BJ (cell line): ENCODE measurements at places on chromosomes 3 and 15. TPM values are rescaled to one million over a fixed set of nuclear protein-coding genes. Genes with fewer than 3 reads are reported as not detected.

DNA sequence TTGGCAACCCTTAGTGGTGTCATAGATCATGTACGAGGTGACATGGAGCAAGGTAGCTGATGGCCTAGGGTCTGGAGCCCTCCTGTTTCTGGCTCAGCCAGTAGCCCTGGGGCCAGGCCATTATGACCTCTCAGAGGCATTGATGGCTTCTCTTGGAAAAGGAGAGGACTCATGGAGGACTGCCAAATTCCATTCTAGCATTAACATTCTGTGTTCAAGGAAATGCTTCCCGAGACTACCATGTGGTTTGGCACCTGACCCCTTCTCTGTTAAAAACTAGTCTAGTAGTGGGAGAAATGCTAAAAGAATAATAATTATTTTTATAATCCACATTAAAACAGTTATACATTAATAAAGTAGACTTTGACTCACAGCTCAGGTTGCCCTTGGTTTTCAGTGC lies 40.2 kb upstream of the ADAMTSL3 start:
- DNase-seq, result no peak

DNA sequence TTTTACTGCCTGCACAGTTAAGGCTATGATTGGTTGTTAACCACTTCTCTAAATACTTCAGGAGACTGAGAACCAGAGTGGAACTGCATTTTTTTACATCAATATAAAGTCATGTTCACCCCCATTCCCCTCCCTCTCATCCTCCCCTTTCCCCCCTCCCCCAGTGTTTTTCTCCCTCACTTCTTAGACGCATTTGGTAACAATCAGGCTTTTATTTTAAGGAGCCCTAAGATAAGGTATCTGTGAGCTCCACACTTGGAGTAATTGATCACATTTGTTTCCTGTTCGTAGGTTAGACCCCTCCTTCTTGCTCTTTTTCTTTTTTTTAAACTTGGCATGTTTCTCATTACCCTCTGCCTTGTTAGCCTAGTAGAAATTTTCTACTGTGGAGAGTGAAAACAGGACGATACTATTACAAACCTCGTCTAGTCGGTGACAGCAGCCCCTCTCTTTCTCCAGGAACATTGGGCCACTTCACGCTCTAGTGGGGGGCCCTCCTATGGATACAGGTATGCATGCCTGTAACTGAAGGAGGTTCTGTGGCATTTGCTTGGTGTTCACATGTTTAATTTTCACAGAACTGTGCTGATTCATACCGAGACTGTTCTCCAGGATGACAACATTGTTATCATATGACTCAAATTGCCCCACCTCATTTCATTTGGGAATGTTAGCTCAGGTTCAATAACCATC lies 314.4 kb downstream of the MECOM start:
- no peak for DNase-seq

GRCh38 chr3:100040451-100041225 lies 73.7 kb downstream of the FILIP1L start:
- DNase-seq, result no peak

GRCh38 chr3:37945807-37946530 lies 44.6 kb upstream of the VILL start:
- peak; percentile 44 for DNase-seq

DNA sequence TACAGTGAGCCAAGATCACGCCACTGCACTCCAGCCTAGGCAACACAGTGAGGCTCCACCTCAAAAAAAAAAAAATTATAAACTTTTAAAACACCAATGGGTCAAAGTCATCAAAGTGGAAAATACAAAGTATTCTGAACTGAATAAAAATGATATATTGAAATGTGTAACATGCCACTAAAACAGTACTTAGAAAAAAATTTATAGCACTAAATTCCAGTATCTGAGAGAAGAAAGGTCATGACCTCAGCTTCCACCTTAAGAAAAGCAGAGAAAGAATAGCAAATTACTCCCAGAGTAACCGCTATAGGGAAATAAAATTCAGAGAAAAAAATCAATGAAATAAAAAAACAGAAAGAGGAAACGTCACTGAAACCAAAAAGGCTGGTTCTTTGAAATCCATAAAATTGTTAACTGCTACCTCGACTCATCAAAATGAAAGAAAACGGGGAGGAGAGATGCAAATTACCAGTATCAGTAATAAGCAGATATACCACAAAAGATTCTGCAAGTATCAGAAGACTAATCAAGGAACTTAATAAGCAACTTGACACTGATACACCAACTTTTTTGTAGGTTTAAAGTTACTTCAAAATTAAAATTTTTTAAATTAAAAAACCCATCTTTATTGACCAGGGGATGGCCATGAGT lies 20.8 kb downstream of the ATP13A3 start:
- DNase-seq, result no peak

- no peak for DNase-seq
Measured at GRCh38 chr3:102060814-102061213, 211.5 kb downstream of the NFKBIZ start.

DLG1 gene
- 40.4 and 79.8 TPM in 2 replicates for polyA plus RNA-seq

CTXN2 gene
- polyA plus RNA-seq, result not detected in 2 replicates

DNA sequence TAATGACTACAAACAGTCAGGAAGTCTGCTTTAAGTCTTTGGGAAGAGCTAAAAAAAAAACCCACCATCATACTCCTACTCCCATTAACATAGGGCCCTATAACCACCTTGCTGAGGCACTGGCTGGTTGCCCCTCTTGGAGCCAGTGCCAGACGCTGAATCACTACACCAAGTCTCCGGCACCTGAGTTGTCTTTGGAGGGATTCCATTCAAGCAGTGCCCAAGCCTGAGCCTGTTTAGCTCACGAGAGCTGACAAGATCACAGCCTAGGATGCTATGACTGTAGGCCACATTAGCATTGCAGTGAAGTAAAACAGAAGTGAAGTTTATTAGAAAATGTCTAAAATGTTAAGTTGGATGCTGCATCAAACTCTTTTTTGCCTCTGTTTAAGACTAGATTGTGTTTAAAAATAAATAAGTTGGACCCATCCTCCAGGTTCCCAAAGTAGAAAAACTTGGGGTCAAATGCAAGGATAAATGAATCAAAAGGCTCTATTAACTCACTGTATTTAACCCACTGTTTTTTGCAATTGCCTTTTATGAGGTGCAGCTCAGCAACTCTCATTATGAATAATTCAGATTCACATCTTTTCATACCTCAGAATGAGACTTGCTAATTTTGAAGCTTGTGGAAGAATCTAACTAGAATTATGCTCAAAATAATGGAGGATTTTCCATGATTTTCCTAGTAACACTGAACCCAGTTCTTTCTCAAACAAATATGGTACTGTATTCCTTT lies 461.9 kb downstream of the FOXP1 start:
- no peak for DNase-seq

DNA sequence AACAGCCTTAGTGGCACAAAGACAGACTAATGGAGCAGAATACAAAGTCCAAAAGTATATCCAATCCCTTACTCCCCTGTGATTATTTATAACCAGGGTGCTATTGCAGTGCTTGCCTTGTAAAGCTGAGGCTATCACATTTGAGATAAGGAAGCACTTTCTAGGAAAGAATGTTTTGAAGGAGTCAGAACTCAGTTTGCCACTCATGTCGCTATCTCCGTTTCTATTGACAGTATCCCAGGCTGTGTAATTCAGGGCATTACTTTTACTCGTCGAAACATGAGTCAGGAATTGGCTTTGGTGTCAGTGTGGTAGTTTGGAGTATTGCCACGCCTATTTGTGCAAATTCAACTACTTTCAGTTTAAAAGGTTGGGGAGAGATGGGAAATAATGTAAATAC lies 78.4 kb downstream of the FBXL2 start:
- no peak for DNase-seq

DNA sequence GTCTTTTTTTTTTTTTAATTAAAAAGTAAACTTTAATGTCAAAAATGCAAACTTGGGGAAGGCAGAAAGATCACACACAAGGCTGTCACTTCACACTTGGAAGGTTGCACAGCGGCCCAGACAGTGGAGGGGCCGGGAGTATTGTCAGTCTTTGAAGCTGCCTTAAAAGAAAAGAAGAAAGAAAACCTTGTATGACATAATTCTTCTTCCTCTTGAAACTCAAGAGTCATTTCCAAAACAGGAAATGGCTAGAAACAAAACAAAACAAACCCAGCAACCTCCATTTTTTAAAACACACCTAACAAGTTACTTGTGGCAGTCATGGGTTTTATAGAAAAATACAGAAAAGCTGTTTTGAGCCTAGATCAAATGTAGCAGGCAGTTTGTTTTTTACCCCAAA lies 68.1 kb upstream of the MAGI1 start:
- DNase-seq, result no peak

- DNase-seq, result no peak
Measured at GRCh38 chr3:197709135-197709534, 27.6 kb downstream of the RUBCN start.

KLHL40 gene
- not detected in 2 replicates for polyA plus RNA-seq

ATP13A4 gene
- polyA plus RNA-seq, result 0.09 and 0.10 TPM in 2 replicates

GRCh38 chr15:35055416-35056105 lies 29.5 kb downstream of the NANOGP8 start:
- DNase-seq, result no peak

- no peak for DNase-seq
Measured at GRCh38 chr3:100486808-100487207, 5.6 kb upstream of the TMEM45A start.

CNTN3 gene
- 2.6 and 6.1 TPM in 2 replicates for polyA plus RNA-seq

DNA sequence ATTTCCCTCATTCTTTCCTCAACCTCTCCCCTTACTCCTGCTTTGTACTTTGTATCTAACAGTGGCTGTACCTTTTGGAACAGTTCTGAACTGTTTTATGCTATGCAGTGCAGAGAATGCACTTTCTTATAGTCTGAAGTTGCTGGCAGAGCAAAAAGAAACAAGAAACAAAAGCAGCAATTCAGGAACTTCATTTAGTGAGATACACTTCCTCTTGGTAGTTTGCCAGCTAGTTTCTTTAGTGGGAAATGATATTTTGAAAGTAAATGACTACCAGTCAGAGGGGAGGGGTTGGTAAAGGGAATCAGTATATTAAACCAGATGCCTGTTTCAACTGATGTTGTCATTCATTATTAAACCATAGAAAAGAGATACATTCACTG lies 55.0 kb upstream of the CHD2 start:
- DNase-seq, result no peak

GRCh38 chr15:31474059-31474868 lies 147.6 kb downstream of the KLF13 start:
- no peak for DNase-seq

- peak; percentile 49 for DNase-seq
Measured at GRCh38 chr3:197490098-197491058, 65.4 kb downstream of the BDH1 start.

DNA sequence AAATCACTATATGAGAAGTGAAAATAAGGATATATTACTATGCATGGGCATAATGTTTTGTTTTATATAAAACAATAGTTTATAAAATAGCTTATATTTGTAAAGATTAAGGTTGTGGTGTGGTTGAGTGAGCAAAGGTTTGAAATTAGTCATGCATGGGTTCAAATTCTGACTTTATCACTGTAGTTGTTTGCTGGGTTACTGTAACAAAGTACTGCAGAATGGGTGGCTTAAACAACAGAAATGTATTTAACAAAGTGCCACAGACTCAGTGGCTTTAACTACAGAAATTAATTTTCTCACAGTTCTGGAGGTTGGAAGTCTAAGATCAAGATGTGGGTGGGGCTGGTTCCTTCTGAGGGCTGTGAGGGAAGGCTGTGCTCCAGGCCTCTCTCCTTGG lies 184.8 kb upstream of the THRB start:
- no peak for DNase-seq

FAM43A gene
- 12.2 and 14.6 TPM in 2 replicates for polyA plus RNA-seq

HYKK gene
- polyA plus RNA-seq, result 3.2 and 4.6 TPM in 2 replicates

- DNase-seq, result no peak
Measured at GRCh38 chr3:105584003-105584790, 217.5 kb downstream of the ALCAM start.
